ENCODE measurements at places on chromosomes 4 and X.

DNA sequence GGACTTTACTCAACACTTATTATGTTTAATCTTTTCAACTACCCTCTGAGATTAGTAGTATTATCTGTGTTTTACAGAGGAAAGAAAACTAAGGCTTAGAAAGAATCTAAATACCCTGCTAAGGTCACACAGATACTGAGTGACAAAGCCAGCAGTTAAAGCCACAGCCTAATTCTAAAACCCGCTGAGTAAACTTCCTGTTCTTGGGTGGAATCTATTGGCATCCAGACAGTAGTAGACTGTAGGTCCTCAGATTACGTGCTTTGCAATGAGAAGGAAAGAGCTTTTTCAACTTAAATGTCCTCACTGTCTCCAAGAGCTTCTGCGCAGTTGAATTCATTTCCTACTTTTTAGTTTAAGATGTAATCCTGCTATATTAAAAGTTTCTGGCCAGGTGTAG lies 126.0 kb downstream of the TENM3 start:
- no peak for DNase-seq

- DNase-seq, result no peak
Observed at GRCh38 chr4:148287111-148287510, 155.1 kb downstream of the NR3C2 start.

DNA sequence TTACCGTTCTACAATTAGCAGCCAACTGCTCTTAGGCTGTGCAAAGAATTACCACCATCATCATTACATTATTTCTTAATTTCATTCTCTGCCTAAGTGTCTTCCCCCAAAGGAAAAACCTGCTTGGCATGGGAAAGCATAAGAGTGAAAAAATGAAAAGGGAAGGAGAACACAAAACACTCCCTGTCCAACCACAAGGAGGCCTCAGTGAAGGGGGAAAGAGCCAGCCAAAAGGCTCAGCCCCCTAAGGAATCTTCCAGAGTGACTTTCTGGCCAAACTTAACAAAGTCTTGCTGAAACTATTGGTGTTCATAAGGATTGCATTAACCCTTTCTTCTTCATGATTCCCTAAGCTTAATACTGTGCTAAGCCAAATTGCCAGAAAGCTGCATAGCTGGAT lies 287.4 kb downstream of the SMARCA1 start:
- DNase-seq, result no peak

DNA sequence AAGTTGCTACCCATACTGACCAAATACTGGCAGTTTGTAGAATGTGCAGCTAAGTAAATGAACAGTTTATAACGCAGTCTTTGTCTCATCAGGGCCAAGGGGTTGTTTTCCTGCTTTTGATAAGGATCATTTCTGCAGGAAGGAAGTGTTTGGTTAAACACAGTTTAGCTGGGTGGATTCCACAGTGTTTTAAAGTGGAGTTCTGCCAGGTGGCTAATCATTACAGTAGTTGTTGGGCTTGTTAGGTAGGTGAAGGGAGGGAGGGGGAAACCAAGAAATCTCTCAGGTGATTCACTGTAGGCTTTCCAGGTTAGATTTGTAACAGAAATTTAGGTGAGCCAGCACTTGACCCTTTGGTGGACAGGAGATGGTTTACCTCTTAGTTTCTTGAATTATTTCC lies 58.1 kb downstream of the FNIP2 start:
- no peak for DNase-seq

DNA sequence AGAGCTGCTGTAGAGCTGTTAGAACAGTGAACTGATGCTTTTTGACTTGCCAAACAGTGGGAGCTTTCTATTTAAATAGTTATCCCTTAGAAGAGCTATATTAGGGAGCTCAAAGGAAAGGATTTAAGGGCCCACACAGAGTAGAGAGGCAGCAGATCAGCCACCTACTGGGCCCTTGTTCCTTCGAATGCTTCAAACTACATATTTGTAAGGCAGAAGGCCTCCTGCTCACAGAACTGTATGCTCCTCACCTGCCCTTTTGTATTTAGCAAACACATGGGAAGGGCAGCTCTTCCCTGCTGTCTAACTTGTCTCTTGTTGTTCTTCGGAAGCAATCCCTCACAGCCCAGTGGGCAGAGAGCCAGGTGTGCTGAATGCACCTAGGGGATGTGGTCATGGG lies 38.0 kb downstream of the IL1RAPL1 start:
- DNase-seq, result no peak

DNA sequence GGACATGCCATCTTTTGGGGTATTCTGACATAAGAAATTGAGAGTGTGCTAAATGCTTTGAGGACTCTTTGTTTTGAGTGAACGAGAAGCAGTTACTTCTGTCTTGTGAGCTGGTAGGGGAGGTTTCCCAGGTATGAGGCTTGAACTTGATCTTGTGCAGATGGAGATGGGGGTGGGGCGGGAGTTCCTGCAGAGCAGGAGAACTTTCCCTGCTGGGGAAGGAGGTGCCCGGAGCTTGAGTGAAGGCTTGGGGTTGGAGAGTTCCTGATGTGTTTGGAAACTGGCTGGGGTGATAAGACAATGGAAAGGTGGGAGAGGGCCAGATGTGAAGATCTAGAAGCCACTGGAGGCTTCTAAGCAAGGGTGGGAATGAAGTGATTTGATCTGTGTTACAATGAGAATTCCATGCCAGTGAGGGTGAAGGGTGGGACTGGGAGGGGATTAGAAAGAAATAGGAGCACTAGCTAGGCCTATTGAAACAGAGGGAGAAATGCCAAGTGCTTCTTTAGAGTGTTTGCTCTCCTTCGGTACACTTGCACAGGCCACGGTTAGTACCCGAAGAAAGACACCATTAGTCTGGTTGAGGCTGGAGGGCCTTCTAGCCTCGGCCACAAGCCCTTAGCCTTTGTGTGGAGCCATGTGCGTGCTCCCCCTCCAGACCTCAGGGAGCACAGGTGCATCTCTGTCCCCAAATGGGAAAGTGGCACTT lies 103.5 kb upstream of the STOX2 start:
- DNase-seq, result no peak

GRCh38 chr4:41327770-41328169 lies 71.0 kb downstream of the UCHL1 start:
- no peak for DNase-seq

DNA sequence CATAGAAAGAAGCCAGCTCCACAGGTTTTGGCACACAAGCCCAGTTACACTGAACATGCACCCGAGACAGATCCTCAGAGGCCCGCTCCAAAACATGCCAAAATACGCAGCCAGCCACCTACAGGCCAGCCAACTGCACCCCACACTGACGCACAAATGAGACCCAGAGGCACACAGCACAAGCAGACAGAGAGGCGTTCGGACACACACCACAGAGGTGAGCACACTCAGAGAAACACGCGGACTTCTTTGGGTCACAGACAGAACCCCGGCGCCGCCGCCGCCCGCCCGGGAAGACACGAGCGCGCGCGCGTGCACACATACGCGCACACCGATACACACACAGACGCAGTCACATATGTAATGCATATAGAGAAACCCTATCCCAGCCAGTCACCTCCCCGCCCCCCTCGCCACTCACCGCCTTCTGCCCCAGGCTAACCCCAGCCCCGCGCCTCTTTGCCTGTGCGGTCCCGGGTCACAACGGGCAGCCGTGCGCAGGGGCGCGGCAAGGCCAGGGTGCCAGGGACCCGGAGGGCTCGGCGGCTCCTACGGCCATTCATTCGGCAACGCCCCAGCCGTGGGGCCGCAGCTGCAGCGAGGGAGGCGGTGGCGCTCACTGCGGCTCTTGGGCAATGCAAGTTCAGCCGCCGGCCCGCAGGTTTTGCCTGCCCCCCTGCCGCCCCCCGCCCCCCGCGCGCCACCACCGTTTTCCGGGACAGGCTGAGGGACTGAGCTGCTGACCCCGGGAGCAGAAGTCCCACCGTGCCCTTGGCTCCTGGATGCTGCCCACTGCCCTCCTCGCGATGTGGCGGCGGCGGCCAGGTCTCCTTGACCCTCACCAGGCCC lies 553 bp downstream of the SEPTIN6 start:
- DNase-seq, result peak; percentile 2

GRCh38 chr4:42642845-42643615 lies 13.9 kb downstream of the ATP8A1 start:
- no peak for DNase-seq

- no peak for DNase-seq
Observed at GRCh38 chrX:148542481-148543255, 42.3 kb downstream of the AFF2 start.
